ENCODE measurements at places on chromosomes 3 and 15. TPM values are rescaled to one million over a fixed set of nuclear protein-coding genes. Genes with fewer than 3 reads are reported as not detected.

DNA sequence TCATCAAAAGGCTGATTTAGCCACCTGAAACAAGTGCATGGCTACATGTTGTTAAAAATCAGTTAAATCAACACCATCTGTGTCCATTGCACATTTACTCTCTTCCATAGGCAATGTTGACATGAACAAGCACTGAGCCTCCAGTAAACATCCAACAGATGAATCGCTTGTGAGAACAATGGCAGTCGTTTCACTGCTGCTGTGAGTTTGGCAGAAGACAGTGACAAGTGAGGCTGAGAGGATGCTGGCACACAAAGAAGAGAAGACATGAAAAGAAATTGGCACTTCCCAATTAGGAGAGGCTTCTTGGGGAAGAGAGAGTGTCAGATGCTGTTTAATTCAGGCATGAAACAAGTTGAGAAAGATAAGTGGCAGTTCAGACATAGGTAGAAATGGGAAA is 227.4 kb upstream of the STT3B start:
- no peak for ATAC-seq

DNA sequence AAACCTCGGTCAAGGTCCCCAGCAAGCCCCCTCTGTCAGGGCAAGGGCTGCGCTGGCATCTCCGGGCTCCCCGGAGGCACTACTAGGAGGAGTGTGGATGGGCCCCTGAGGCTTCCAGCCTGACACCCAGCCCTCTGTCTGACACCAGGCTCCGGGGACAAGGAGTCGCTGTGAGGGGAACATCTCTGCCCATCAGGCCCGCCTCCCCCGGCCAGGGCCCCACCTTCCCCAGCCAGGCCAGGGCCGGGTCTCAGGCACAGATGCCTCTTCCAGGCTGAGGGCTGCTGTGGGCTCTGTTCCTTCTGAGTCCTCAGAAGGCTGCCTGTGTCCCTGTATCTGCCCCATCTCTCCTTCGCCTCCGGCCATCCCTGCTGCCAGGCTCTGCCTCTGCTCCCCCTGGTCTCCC is 15.8 kb downstream of the CSPG4 start:
- no peak for ATAC-seq

- ATAC-seq, result no peak
These were observed 228.4 kb downstream of the DIPK2A start for GRCh38 chr3:144200004-144200403.

The AP4E1 gene
- total RNA-seq, result 12.7 TPM

GRCh38 chr15:60869851-60870250 is 359.3 kb downstream of the RORA start:
- ATAC-seq, result no peak

DNA sequence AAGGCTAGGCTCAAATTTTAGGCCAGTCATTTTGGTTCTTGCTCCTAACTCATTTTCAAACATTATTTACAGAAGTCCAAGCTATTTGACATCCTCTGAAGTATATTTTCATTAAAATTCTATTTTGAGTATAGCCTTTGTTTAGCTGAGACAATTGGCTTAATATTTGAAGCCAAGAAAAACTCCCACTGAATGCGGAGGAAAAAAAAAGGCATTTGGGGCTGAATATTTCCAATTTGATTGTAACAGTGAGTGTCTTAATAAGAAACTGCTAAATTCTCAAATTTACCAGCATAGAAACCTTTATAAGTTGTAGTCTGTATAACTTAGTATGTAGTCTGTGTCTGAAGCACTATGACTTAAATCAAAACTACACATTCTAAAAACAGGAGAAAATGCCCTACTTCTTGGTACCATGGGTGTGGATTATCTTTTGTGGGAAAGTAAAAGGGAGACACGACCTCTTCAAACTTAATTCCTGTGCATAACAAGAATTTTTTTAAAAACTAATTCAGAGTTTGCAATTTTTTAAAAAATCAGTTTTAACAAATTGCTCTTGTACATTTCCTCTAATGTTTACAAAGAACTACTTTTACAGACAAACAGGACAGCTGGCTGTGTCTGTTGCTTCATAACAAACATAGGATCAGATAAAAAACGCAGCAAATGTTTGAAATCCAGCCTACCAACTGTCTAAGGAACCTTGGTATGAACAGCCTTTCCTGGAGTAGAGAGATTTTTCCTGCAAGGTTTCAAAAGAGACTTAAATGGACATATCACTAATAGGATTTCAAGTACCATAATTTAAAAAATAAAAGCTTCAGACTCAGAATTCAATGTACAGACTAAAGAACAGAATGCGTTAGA is 52.7 kb upstream of the LMOD3 start:
- ATAC-seq, result no peak

The FBLN2 gene
- 131 TPM for total RNA-seq

GRCh38 chr3:45227946-45228345 is 1.9 kb upstream of the TMEM158 start:
- ATAC-seq, result no peak

The OR5K4 gene
- total RNA-seq, result not detected

DNA sequence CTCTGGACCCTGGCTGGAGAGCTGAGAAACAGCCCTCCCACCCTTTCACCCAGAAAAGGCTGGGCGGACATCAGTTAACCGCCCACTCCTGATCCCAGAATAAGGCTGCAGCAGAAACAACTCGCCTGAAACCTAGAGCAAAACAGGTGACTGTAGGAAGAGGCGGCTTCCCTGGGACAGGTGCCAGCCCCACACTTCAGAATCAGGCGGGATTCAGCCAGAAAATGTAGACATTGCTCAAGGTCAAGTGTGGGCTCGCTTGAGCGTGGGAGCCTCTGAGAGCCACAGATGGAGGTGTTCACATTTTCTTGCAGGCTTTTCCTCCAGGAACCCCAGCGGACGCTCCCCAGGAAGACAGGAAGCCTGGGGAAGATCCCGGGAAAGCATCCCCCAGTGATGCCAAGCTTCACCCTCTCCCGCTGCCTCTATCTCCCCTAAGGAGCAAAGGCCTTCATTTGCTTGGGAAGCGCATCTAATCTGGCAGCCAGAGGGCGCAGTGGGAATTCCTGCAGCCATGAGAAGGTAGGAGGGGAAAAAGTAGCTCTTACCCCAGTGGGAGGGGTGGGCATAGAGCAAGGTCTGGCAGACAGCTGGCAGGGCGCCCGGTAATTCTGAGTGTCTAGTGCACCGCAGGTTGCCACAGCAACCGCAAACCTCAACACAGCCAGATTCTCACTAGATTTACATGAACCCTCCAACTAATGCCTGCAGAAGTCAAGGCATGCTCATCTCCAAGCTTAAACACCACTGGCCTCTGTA is 77.7 kb downstream of the OCA2 start:
- ATAC-seq, result no peak

DNA sequence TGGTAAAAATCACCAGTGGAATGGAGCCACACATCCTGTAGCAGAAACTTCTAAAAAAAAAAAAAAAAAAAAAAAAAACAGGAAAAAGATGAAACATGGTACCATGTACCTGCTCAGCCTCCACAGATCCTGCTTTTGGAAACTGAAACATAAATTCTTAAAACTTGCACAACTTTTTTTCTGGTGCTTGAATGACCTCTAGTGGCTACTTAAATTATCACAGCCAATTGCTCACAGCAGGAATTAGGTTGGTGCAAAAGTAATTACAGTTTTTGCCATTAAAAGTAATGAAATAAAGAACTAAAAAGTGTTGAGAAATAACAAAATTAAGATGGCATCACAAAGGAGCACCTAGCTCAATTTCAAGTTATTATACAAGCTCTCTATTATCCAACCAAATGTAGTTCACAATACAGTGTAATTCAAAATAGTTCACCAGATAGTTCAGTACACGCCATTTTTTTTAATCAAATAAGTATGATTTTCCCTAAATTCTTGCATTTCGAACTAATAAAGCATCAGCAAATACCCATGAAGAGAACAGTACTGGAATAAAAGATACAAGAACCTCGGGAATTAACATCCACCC is 80.6 kb downstream of the ULK4 start:
- no peak for ATAC-seq

The GPR176 gene
- total RNA-seq, result 1.6 TPM

- ATAC-seq, result no peak
These were observed 29.3 kb downstream of the PPP2R3A start for GRCh38 chr3:135994708-135995337.

- no peak for ATAC-seq
These were observed 66.2 kb downstream of the NPTN start for GRCh38 chr15:73567020-73567419.

DNA sequence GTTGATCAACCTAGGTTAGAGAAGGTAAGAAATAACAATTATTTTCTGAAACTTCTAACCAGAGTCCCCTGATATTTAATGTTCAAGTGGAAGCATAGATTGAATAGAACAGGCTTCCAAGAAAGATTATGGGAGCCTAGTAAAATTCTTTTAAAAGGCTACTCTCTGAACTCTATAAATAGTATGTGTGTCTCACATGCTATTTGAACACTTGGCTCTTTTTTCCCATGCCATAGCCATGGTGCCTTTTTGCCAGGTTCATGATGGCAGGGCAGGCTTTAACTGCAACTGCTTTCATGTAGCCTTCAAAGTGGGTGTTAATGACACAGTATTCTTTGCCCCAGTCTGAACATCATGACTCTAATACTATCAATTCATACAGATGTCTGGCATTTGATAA is 22.9 kb upstream of the STRIT1 start:
- no peak for ATAC-seq

DNA sequence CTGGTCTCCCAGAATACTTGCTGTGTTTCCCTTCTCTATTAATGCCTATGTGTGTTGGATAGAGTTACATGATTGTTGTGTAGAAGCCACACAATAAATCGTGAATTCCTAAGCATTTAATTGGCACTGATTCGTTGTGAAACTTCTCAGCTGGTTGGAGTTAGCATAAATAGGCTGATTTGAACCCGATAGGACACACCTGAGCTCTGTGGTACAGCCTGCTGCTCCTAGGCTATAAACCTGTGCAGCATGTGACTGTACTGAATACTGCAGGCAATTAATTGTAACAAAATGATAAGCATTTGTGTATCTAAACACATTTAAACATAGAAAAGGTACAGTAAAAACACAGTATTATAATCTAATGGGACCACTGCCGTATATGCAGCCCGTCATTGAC is 4.9 kb downstream of the ACAD11 start:
- no peak for ATAC-seq

The FANCD2OS gene
- not detected for total RNA-seq

DNA sequence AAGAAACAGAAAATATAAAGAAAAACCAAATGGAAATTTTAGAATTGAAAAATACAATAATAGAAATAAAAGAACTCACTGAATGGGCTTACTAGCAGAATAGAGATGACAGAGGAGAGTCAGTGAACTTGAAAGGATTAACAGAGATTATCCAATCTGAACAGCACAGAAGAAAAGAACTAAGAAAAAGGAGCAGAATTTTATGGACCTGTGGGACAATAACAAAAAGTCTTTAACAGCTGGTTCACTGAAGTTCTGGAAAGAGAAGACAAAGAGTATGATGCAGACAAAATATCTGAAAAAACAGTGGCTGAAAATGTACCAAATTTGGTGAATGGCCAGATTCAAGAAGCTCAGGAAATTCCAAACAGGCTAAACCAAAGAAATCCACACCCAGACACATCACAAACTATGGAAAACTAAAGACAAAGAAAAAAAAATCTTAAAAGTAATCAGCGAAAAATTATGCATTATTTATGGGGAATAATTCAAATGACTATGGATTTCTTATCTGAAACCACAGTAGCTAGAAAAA is 9.7 kb upstream of the GNB5 start:
- ATAC-seq, result no peak

DNA sequence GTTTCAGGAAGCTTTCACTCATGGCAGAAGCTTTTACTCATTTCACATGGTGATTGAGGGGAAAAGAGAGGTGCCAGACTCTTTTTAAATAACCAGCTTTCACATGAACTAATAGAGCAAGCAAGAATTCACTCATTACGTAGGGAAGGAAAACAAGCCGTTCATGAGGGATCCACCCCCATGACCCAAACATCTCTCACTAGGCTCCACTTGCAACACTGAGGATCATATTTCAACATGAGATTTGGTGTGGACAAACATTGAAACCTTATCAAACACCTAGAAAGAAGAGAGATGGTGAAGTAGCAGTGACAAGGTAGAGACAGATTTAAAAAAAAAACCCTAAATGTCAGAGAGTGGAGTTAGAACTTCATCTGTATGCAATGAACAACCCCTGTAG is 408.6 kb upstream of the PDZRN3 start:
- no peak for ATAC-seq

DNA sequence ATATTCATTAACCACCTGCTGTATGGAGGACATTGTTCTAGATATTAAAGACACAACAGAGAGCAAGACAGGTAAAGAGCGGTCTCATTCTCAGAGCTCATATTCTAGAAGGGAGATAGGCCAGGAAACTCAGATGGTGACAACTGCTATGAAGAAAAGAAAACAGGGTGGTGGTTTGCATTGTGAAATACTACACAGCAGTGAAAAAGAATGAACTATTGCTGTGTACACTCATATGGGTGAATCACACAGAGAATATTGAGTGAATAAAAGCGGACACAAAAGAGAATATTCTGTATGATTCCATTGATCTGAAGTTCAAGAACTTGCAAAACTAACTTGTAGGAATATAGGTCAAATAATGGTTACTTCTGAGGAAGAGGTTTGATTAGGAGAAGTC is 76.7 kb downstream of the TOP2B start:
- ATAC-seq, result no peak

GRCh38 chr3:8607234-8608040 is 37.2 kb downstream of the SSUH2 start:
- ATAC-seq, result peak; percentile 71

The ACP3 gene
- 2.7 TPM for total RNA-seq

DNA sequence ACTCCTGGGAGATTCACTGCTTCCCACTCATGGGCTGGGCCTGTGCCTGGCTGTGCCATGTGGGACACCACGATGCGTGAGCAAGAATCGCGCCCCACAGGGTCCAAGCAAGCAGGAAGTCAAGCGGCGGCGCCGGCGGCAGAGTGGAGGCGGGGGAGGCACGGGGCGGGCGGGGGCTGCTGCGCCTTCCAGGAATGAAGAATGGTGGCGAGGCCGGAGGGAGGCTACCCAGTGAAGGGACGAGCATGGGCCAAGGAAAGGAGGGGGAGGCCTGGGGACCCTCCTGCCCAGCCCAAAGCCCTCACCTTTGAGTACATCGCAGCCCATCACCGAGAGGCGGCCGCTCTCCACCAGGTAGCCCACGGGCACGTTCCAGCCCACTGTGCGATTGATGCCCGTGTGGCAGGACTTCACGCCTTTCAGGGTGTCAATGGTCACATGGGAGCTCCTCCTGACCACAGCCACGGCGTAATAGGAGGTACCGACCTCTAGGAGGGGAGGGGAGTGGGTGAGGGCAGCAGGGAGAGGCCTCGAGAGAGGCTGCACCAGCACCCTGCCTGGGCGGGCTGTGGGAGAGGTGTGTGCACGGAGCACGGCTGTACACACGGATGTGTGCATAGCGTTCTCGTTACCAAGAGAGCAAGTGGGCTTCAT is 5.5 kb downstream of the MELTF start:
- ATAC-seq, result no peak
